ENCODE measurements at places on chromosomes 3 and 15. TPM values are rescaled to one million over a fixed set of nuclear protein-coding genes. Genes with fewer than 3 reads are reported as not detected.

LMLN gene
- total RNA-seq, result 8.3 TPM

EPHB3 gene
- total RNA-seq, result 2.7 TPM

TEX55 gene
- not detected for total RNA-seq

AMOTL2 gene
- 69.0 TPM for total RNA-seq

CCR2 gene
- total RNA-seq, result not detected
